ENCODE measurements at places on chromosomes 5 and 9.

- DNase-seq, result peak; percentile 89
These were observed 168.4 kb upstream of the MAP1B start for GRCh38 chr5:71938895-71939294.

DNA sequence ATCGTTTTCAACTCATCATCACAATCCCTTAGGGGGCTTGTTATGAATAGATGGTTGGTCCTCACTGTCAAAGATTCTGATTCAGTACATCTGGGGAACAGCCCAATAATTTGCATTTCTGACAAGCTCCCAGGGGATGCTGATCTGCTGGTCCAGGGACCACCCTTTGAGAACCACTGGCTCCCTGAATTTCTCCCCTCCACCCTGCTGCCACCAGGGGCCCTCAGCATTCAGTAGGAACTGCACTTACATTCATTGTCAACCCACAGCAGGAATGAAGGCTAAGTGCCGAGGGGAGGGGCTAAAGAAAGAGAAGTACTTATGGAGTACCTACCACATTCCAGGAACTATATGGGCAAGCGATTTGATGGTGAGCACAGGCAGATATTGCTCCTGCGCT, 85.9 kb downstream of the BOD1 start:
- peak; percentile 18 for DNase-seq

GRCh38 chr9:122281368-122281767, 16.7 kb downstream of the MRRF start:
- no peak for DNase-seq

- no peak for DNase-seq
These were observed 35.7 kb downstream of the EXD3 start for GRCh38 chr9:137387114-137387890.

GRCh38 chr5:55022450-55022849, 1.6 kb upstream of the GZMK start:
- no peak for DNase-seq
